ENCODE measurements at places on chromosomes 16 and 17. TPM values are rescaled to one million over a fixed set of nuclear protein-coding genes. Genes with fewer than 3 reads are reported as not detected.

DGKE gene
- 3.8 TPM for total RNA-seq

NT5M gene
- total RNA-seq: 11.8 TPM

PIGS gene
- 54.1 TPM for total RNA-seq

PTRH2 gene
- 96.9 TPM for total RNA-seq

TAOK1 gene
- 29.7 TPM for total RNA-seq
